ENCODE measurements at places on chromosomes 12 and 14.
A peak's percentile ranks its signal among the peaks of the same experiment; 100 is the strongest.

- no peak for DNase-seq
These were observed 864.2 kb upstream of the MGAT4C start for GRCh38 chr12:87120440-87120839.

DNA sequence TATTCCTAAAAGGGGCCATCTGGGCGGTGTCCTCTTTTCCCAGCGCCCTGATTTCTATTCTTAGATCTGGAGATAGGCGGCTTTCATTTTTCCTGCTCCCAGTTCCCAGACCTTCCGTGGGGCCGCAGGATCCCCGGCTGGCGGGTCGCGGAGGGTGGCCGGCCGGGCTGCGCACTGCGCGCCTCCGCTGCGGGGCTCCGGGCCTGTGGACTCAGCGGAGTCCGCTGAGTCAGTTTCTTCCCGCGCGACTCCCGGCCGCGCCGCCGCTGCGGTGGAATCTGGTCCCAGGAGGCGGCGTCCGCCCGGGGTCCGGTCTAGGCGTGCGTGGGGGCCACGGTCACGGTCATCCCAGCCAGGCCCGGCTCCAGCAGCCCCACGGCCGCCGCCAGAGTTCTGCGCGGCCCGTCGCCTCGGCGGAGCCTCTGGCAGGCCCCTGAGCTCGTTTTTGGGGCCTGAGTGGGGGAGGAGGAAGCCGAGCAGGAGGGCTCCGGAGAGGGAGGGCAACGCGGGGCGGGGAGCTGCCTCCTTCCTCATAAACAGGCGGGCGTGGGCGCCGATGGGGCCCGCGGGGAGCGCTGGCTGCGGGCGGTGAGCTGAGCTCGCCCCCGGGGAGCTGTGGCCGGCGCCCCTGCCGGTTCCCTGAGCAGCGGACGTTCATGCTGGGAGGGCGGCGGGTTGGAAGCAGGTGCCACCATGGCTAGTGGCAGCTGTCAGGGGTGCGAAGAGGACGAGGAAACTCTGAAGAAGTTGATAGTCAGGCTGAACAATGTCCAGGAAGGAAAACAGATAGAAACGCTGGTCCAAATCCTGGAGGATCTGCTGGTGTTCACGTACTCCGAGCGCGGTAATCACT is at the start of gene LRRK2:
TSS of gene LRRK2 (plus strand) at position 559 of the 853 bp plus-strand sequence. CDS start at position 694, 135 bp downstream.
- DNase-seq: no peak

DNA sequence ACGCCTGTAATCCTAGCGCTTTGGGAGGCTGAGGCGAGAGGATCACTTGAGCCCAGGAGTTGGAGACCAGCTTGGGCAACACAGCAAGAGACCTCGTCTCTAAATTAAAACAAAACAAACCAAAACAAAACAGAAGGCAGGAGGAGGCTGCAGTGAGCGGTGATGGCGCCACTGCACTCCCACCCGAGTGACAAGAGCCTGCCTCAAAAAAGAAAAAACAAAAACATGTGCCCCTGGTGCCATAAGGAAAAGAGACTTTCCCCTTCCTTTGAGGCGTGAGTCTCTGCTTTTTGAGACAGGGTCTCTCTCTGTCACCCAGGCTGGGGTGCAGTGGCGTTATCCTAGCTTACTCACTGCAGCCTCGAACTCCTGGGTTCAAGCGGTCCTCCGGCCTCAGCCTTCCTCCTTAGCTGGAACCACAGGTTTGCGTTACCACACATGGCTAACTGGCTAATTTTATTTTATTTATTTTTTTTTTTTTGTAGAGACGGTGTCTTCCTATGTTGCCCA is 9.0 kb upstream of the EAPP start:
- no peak for DNase-seq

DNA sequence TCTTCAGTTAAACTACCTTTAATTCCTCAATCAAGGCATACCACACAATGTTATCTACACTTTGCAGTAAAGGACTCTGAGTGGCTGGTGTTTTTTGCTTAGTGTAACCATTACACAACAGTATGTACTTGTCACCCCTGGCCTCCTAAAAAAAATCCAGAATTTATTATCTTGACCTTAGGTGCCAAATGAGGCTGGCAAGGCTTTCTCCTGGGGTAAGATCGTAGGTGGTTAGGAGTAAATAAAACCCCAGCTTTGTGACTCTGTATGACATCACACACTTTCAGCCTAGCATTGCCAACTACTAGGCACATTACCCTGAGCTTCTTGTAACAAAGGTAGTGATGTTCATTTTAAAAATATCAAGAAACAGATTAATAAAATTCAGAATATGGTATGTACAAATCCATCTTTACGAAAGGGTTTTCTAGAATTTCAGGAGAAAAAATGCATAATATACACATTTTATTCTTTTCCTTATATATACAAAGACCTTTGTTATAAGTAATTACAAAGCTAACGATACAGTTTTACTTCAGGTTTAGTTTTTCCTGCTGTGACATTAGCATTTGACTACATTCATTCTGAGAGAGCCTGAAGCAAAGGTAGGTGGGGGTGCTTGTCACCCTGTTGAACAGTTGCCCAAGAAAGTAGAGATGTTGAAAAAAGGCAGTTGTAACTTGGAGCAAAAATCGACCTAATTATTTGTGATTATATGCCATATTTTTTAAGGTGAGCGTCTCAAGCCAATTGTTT is 13.5 kb downstream of the TCL1A start:
- no peak for DNase-seq

GRCh38 chr14:33110737-33111443 is 172.2 kb downstream of the NPAS3 start:
- no peak for DNase-seq

DNA sequence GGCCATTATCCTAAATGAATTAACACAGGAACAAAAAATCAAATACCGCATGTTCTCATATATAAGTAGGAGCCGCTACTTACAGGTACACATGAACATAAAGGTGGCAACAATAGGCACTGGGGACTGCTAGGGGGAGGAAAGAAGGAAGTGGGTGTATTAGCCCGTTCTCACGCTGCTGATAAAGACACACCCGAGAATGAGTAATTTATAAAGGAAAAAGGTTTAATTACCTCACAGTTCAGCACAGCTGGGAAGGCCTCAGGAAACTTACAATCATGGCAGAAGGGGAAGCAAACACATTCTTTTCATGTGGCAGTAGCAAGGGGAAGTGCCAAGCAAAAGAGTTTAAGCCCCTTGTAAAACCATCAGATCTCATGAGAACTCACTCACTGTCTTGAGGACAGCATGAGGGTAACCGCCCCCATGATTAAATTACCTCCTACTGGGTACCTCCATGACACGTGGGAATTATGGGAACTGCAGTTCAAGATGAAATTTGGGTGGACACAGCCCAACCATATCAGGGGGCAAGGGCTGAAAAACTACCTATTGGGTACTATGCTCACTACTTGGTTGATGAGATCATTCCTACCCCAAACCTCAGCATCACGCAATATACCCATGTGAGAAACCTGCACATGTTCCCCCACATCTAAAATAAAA is 16.4 kb upstream of the MIA2 start:
- DNase-seq: no peak

GRCh38 chr12:7612851-7613250 is 52.9 kb downstream of the APOBEC1 start:
- DNase-seq: no peak

GRCh38 chr12:6312529-6313325 is 2.2 kb downstream of the PLEKHG6 start:
- DNase-seq: peak; percentile 7

Data from NCI-H1436 (cell line).